Stimulated activated CD8-positive, alpha-beta memory T cell treated with anti-CD3 and anti-CD28 coated beads, Interleukin-4, amount 100 ng/mL, for 4 hours (primary cell): ENCODE measurements at places on chromosomes 12 and 14.

DNA sequence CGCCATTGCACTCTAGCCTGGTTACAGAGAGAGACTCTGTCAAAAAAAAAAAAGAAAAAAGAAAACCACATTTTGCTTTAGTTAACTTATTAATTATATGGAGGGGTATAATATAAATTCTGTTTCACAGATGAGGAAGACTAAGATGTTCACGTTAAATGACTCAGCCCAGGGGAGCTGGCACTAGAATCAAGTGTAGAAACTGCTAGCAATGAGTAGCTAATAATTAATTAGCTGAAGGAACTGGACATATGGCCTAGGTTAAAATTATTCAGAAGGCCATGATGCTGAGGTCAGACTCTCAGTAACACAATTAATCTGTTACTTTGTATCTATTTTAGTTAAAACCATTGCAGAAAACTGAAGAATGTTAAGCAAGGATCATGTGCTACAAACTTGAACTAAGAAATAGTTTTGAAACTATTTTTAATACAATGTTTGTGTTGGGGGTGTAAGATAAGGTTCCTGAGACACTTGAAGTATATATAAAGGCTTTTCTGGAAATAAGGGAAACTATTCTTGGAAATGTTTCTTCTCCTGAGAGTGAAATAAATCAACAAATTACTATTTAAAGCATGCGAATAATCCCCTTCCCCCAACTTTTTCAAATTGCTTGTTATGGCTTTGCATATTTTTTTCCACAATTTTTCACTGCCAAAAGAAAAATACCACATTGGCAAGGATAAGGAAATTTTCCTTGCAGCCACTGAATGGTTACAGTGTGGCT, 589.3 kb downstream of the SOX5 start:
- no peak for DNase-seq

GRCh38 chr12:125408718-125409117, 343.5 kb downstream of the AACS start:
- DNase-seq: no peak

GRCh38 chr12:116480210-116480810, 78.9 kb upstream of the MAP1LC3B2 start:
- DNase-seq: no peak

- no peak for DNase-seq
Measured at GRCh38 chr14:39755269-39755878, 323.1 kb upstream of the FBXO33 start.

DNA sequence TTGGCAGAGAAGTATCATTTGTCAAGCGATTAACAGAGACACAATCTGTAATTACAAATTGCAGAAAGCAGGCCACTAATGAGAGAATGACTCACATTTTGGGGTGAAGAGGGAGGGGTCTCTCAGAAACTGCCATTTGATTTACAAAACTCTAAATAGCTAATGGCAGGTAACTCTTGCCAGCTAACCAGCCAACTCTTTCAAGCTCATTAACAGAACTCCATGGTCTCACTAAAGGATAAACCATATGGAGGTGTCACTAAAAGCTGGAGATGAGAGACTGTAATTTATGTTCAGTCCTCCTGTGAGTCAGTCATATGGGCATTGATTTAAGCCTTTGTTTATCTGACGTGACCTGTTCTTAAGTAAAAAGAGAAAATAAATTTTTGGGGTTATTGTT, 336.4 kb downstream of the FOXG1 start:
- no peak for DNase-seq

DNA sequence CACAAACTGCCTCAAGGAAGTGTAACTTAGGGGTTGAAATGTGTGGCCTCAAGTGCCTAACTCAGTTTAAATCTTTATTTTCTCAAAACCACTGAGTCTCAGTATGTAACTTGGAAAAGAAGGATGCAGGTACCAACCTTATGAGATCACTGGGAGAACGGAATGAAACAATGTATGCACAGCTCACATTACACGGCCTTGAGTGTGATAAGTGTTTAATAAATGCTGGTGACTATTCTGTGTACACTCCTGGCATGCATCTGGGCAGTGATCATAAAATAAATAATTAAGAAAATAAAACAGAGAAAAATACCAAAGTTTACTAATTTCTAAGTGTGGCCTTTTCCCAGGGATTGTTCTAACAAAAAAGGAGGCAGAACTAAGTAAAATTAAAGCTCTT, 974.5 kb upstream of the FLRT2 start:
- DNase-seq: no peak

- no peak for DNase-seq
Measured at GRCh38 chr12:105832806-105833205, 305.9 kb downstream of the NUAK1 start.

- DNase-seq: no peak
Measured at GRCh38 chr12:97082029-97082428, 175.0 kb downstream of the NEDD1 start.

DNA sequence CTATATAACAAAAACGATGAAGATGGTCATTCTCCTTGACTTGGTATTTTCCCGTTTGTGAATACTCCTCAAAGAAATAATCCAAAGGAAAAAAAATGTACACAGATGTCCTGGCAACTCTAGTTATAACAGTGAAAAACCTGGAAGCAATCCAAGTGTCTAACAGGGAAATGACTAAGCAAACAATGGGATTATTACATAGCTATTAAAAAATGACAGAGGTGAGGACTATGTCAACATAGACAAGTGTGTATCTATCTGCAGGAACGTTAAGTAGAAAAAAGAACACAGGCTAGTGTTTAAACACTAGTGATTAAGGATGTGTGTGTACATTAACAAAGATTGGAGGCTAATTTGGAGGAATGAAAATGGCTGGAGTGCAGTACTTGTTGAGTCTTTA, 5.9 kb upstream of the APOLD1 start:
- DNase-seq: no peak

DNA sequence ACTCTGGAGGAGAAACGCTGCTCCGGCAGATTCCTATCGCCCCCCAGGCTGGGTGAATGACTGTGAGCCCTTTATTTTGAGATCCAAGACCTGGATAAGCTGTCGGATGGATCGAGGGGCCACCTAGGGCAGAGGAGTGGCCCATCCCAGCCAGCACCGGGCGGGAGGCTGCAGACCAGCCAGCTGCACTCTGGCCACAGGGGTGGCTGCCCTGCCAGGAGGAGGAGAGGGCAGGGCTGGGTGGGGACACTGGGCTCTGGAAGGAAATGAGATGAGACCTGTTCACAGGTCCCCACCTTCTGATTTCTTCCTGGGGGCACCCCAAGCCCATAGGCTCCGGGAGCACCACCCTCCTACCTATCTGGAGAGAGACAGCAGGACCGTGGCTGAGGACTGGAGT, 140.0 kb downstream of the PIWIL1 start:
- DNase-seq: no peak

GRCh38 chr12:116244001-116244400, 33.5 kb downstream of the MED13L start:
- DNase-seq: no peak

DNA sequence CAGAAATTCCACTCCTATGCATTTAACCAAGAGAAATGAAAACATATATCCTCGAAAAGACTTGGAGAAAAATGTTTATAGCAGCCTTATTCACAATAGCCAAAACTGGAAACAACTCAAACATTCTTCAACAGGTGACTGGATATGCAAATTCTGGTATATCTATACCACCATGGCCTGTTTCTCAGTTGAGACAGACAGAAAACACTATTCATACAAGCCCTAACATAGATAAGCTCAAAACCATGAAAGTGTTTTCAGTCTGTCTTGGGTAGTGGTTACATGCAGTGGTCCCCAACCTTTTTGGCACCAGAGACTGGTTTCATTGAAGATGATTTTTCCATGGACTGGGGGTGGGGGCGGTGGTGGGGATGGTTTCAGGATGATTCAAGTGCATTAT, 83.8 kb downstream of the SRGAP1 start:
- no peak for DNase-seq

GRCh38 chr12:50197297-50197727, 30.1 kb upstream of the CERS5 start:
- DNase-seq: no peak

DNA sequence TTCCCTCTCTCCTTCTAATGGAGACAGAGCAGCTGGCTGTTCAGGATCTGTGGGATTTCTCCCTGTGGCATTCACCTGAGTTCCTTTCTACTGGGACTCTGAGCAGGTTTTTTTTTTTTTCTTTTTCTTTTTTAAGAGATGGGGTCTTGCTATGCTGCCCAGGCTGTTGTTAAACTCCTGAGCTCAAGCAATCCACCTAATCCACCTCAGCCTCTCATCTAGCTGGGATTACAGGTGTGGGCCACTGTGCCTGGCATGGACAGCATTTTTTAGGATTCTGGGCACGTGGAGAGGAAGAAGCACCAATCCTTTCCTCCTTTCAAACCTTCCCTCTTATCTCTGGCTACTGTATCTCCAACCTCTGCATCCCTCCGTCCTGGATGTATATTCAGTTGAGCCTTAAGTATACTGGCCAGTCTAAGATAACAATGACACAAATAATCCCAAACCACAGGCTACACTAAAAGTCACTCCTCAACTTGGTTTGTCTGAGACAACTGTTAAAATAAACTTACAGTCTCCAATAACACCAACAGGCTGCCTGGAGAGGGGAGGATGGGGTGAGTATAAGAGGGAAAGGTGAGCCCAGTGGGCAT, 16.4 kb upstream of the CELA1 start:
- no peak for DNase-seq

GRCh38 chr12:126726481-126727217, 1540.3 kb upstream of the TMEM132C start:
- DNase-seq: no peak

DNA sequence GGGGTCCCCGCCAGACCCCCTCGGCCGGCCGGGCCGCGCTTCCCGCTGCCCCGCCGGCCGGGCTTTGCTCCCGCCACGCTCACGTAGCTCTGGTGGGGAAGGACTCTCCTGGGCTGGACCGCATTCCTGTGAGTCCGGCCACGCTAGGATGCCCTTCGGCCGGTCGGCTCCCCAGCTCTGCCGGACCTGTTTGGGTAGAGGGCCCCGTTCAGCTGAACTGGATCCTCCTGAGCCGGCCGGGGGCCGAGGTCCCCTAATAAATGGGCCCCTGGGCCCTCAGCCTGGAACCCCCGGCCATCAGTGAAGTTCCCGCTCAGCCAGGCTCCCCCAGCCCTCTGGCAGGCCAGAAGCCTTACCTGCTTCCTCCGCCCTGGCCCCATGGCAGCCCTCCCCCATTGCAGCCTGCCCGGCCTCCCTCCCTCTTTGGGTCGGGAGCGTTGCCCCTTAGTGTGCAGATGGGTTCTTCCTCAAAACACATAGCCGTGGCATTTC, 593 bp downstream of the UNC119B start:
- no peak for DNase-seq

GRCh38 chr12:24113701-24114100, 164.2 kb upstream of the SOX5 start:
- DNase-seq: no peak

DNA sequence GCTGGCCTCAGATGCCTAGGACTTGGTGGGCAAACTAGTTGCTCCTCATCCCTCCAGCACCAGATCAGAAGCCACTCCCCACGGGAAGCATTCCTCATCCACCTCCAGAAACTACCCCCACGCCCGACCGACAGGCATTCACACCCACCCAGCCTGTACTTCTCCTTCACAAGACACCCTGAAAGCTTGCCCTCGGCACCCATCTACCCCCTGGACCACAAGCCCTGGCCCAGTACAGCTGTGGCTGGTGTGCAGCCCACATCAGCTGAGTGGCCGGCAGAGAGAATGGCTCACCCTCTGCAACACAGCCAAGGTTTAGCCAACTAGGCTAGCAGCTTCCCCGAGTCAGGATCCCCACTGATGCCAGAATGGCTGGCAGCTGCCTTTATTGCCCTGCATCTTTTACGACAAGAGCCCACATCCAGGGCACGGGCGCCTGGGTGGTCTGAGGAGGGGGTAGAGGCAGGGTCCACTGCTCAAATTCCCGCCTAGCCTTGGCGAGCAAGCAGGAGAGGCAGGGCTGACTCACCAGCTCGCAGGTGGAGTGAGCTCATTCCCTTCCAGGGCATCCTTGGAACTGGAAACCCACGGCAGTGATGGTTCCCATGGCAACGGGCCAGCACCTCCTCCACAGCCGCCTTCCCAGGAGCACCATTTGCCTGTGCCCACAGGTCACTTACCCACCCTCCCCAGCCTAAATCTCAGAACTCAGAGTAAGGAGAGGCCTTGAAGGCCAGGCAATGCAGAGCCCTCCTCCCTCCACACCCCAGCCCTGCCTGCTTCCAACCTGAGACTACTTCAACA, 17.1 kb downstream of the ACTN1 start:
- DNase-seq: no peak

DNA sequence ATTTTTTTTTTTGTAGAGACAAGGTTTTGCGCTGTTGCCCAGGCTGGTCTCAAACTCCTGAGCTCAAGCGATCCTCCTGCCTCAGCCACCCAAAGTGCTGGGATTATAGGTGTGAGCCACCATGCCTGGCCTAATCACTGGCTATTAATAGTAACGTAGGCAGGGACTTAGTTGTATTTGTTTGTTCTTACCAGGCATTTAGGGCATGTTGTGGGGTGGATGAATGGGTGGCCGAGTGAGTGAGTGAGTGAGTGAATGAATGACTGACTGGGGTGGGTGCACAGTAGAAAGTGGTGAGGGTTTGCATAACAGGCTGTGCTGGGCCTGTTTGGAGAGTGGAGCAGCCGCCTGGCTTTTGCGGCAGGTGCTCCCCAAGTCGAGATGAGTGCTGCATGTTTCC, 87.0 kb downstream of the FOXN4 start:
- DNase-seq: no peak

DNA sequence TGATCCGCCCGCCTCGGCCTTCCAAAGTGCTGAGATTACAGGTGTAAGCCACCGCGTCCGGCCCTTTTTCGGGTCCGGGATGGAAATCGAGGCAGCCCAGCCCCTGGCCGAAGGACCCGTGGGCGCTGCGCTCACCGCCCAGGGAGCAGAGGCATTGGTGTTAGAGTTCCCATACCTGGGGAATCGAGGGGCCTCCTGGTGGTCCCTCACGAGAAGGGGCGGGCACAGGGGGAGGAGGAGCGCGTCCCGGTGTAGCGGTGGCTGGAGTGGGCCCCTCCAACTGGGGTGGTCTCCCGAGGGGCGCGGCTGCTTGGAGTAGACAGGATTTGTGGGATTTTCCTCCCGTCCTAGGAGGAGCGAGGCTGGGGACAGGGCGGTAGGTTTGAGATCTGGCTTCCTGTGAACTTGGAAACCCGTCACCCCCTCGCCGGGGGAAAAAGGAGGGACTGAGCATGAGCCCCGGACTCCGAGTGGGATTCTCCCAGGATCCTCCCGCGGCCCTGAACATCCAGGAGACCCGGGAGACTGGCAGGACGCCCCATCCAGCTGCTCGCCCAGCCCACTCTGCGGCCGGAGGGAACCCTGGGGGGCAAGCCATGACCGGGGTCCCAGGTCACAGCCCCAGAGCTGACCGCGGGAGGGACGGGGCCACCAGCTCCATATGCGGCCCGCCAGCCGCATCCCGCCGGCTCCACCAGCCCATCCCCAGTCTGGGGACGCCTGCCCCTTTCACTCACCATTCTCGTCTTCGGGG, 70.9 kb downstream of the ASCL4 start:
- no peak for DNase-seq

GRCh38 chr14:74429991-74430390, 4.0 kb upstream of the SYNDIG1L start:
- DNase-seq: no peak

DNA sequence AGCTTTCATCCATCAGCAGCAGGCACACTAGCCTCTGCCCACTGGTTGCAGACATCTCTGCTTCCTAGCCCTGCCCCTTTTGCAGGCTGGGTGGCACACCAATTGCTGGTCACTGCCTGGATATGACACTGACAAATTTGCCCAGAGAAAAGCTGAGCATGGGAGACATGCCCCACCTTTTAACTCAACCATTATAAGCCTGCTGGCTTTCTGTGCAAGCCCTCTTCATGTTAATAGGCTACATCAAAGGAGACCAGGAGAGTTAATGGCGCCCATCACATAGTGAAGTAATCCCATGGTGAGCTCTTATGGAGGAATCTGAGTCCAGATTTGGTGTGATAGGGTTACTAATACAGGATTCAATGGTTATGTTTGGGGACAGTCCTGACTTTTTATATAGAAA, 139.2 kb downstream of the KICS2 start:
- no peak for DNase-seq
